ENCODE measurements at places on chromosomes 2 and 18.

- no peak for DNase-seq
Measured at GRCh38 chr18:79375441-79376154, 20.1 kb upstream of the NFATC1 start.

DNA sequence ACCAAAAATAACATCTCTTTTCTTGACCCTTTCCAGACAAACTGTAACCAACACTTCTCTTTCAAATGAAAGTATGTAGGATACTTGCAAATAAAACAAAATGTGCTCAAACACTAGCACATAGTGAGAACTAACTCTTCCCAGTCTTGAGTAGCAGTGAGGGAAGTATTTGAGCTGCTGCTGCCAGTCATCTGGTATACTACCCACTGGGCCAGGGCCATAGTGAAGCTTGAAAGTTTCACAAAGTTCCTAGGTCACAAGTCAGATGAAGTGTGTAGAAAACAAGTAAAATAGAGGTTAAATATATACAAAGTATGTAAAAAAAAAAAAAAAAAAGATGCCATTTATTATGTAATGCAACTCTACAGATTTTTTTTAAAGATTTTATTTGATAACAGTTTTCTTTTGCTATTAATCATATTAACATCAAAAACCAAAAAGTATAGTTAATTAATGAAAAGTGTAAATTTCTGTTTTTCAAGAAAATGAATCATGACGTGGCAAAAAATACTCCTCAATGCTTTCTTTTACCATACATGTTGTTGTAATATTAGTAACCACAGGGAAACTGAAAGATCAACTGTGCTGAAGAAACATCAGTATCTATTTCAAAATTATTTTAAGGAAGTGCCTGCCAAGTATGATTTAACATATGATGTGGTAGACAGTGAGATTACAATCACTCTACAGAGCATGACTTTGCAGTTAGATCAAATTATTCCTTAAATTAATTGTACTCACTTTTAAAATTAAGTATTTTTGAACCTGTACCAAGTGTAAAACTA, 21.6 kb upstream of the TRIB2 start:
- DNase-seq: no peak

- no peak for DNase-seq
Measured at GRCh38 chr2:42519624-42520023, 25.8 kb upstream of the KCNG3 start.

- DNase-seq: no peak
Measured at GRCh38 chr18:75179819-75180600, 28.9 kb downstream of the PTGR3 start.

GRCh38 chr2:47064106-47064505, 91.0 kb downstream of the STPG4 start:
- DNase-seq: no peak

- DNase-seq: no peak
Measured at GRCh38 chr2:7792031-7792651, 874.9 kb downstream of the RNF144A start.

- no peak for DNase-seq
Measured at GRCh38 chr18:22753130-22753831, 179.8 kb upstream of the RBBP8 start.

GRCh38 chr2:109242654-109243331, 113.8 kb downstream of the SH3RF3 start:
- DNase-seq: peak; percentile 62

DNA sequence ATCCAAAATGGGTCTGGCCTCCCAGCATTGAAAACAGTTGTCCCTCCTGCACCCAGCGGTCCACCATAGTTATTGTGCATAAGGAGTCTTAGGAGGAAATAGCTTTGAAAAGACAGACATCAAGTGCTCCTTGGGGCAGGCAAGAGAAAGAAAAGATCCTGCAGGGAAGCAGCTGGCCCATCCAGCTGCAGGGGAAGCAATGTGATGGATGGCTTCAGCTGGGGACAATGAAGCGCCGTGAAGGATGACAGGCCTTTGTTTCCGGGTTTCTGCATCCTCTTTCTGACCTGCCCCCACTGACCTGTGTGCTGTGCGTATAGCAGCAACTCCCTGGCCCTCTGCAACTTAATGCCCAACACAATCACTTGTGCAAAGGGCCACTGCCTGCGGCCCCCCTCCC, 142.9 kb upstream of the NCKAP5 start:
- no peak for DNase-seq

DNA sequence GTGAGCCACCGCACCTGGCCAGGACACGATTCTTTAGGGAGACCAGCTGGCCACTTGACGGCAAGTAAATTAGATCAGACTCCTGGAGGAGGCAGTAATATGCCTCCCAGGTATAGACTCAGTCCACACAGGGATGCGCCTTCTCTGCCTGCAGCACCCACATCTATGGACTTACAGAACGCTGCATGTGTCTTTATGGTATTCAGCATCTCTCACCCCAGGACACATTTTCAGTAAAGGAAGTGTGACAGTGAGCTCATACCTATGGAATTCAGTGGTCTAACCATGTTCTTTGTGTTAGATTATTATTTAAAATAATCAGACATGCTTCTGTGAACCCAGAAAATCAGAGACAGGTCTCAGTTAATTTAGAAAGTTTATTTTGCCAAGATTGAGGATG, 5.9 kb upstream of the NARS1 start:
- no peak for DNase-seq

DNA sequence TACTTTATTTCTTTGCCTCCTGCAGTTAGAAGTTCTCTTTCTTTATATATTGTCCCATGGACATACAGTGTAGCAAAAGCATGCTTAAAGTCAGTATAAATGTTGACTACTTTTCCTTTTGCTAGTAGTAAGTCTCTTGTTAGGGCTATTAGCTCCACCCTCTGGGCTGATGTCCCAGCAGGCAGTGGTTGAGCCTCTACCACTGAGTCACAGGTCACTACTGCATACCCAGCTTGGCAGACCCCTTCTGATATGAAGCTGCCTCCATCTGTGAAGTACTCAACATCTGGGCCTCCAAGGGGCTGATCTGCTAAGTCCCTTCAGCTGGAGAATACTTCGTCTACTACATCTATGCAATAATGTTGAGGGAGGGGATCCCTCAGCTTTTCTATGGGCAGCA, 61.0 kb upstream of the SLC35G4 start:
- no peak for DNase-seq

GRCh38 chr2:113234721-113235346, 43.9 kb downstream of the PAX8 start:
- no peak for DNase-seq

- DNase-seq: no peak
Measured at GRCh38 chr2:9967053-9967775, 15.7 kb downstream of the GRHL1 start.
